Urinary bladder (tissue), 4 donors: ENCODE measurements at places on chromosomes 7 and 10. TPM values are rescaled to one million over a fixed set of nuclear protein-coding genes. Genes with fewer than 3 reads are reported as not detected.

DNA sequence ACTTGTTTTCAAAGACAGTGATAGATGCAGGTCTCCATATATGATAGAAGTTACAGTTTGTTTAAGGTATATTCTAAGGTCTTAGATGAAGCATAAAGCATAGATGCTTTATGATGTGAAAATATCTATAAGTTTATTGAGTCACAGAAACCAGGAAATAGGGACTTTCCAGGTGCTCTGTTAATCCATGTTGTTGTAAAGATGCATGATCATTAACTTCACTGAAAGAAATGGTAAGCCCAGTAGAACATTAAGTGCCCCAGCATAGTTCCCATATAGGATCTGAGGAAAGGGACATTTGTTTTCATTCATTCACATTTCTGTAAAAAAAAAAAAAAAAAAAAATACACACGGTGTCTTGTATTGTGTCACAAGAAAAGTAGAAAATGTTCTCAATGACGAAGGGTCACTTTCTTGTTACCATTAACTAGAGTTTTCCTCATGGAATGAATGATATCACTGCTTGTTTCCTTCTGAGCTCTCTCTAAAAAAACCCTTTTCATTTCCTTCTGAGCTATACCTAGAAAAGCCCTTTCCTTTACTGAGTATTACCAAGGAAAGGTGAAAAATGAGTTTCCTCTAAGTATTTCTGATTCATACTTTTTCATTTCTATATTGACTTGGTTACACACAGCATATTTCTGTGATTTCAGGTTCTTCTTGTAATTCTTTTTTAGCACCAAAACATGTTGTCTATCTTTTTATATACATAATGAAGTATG is 105.2 kb downstream of the MACC1 start:
- no peak for DNase-seq

DNA sequence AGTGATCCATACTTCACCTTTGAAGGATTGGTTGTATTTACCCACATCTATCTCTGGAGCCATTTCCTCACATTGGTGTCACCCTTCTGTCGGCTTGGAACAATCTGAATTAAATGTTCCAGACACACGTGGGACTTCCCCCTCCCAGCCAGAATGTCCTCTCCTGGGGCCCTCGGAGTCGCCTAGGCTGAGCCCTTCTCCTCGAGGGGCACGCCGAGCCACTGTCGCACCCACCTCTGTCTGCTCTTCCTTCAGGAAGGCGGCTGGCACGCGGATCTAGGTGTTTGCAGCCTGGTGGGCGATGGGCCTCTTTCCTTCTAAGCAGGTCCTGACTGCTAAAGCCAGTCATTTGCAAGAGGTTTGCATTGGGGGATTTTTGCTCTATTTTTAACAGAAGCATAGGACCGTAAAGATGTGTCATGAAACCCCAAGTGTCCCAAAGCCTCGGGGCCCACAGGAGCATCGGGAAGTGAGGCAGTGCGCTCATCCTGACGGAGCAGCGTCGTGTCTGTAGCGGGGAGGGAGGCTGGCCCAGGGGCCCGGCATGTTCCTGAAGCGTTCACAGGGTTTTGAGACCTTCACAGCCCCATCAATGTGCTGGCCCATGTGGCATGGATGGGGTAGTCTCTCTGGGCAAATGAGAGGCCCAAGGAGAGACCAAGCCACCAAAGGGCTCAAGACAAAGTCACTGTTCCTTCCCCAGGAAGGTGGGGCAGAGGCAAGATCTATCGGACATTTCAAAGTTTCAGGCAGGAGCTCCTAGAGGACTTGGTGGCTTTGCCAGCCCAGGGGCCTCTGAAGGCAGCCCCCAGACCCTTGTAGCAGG is 86.7 kb downstream of the RGS10 start:
- DNase-seq: no peak

DNA sequence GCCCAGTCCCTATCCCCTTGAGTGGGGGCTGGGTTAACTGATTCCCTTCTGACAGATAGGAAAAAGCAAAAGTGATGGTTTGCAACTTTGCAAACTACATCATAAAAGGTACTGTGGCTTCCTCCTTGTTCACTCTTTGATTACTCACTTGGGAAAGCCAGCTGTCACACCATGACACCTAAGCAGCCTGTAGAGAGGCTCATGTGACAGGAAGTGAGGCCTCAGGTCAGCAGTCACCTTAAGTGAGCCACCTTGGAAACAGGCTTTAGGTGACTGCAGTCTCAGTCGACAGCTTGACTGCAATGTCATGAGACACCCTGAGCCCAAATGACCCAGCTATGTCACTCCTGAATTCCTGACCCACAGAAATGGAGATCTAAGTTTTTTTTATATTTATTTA is 4.3 kb upstream of the CHCHD2 start:
- DNase-seq: no peak

- DNase-seq: no peak
Observed at GRCh38 chr7:75573477-75574019, 81.4 kb downstream of the SPDYE5 start.

GNG11 gene
- polyA plus RNA-seq: 31.9 TPM

GRCh38 chr10:109275960-109276359 is 647.4 kb downstream of the XPNPEP1 start:
- DNase-seq: no peak

DNA sequence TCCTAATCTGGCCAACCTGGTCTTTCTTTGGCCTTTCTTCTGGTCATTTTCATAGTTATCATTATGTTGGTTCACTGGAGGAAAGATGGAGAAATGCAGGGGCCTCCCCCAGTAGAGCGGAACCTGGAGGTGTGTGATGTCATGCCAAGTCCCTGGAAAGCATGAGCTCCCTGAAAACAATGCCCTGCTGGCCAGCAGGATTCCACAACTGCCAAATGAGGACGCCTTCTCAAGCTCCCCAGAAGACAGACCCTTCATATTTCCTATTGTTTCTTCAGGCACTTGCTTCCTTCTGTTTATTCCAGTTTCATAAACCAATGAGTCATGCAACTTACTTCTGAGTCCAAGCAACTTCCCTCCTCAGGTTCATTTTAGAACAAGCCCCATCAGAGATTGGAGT is 339.0 kb downstream of the GATA3 start:
- no peak for DNase-seq

DNA sequence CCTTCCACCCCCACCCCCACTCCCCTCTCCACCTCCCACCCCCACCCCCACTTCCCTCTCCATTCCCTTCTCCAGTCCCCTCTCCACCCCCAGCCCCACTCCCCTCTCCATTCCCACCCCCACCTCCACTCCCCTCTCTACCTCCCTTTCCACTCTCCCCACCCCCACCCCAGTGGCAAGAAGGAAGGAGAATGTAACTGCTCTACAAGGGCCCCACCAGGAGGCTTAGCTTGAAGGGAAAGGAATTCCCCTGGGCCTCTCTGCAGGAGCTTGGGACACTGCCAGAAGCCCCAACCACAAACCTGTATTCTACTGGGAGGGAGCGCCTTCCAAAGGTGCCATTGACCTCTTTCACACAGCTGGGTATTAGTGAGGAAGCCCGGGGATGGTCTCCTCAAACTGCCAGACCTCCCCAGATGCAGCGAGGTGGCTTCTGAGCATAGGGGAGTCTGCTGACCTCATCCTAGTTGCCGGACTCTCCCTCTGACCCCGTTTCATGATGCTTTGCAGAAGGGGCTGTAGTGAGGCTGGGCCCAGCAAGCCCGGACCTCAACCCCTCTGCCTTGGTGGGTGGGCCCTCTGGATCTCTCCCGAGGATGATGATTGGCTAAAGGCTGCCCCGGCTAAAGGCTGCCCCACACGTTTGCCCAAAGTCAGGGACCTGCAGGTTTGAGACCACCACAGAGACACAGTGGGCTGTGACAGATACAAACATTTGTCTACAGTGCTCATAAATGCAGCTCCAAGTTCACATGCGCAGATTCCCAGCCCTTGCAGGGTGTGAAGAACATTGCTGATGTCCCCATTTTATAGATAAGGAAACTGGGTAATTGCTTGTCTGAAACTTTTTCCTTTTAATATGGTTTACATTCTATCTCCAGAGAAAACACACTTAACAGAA is 2.9 kb downstream of the DEPP1 start:
- no peak for DNase-seq

SKIDA1 gene
- 0.61 TPM for polyA plus RNA-seq

- DNase-seq: no peak
Observed at GRCh38 chr7:113292105-113292504, 173.8 kb upstream of the SMIM30 start.

DNA sequence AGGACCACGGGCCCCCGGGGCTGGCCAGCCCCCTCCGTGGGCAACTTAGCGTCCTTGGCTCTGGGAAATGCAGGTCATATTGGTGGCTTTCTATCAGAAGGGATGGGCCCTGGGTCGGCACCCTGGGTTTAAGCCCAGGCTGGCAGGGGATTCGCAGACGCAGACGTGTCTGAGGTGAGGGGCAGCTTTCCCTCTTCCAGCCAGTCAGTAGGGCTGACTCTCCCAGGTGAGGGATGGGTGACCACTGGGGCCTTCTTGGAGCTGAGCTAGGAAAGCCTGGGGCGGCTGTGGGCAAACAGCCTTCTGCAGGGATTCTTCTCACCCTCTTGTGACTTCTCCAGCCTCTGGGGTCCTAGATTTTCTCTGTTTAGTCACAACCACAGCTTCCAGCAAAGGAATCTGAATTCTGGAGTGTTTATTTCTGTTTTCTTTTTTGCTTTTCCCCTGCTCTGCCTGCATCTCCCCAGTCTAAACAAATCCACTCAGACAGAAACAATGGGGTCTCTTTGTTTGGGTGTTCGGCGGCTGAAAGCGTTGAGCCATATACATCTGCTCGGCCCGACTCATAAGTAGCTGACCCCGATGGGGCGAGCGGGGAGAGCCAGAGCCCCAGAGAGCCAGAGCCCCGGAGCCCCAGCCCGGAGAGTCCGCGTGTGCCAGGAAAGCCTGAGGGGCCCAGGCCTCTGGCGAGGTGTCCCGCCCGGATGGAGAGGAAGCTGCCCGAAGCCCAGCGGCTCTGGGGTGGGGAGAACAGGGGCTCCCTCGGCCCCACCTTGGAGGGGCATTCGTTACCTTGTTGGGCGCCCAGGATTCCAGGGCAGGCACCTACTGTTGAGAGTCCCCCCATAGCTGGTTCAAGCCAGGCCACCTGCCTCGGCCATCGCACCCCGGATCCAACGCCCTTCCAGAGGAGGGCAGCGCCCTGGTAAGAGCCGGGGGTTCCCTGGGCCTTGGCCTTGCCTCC is 2.0 kb downstream of the MNX1 start:
- no peak for DNase-seq

- DNase-seq: no peak
Observed at GRCh38 chr7:24576171-24577025, 3.1 kb downstream of the PALS2 start.

DNA sequence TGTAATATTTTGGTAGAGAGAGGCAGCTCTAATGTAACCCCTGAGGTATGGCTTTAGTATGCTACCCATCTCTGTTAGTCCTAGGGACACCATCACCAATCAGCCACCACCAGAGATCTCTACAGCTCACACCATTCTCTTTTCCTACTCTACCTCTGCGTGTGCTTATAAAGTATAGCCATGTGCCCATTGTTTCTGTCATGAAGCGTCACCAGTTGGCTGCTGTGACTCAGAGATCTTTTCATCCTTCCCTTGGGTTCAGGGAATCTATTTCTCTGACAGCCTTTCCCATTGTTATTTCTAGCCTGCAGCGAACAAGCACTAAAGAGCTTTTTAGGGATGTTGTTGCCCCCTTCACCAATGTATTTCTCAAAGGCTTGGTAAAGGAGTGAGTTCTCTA is 103.3 kb downstream of the TPST1 start:
- no peak for DNase-seq

GRCh38 chr7:117901089-117901797 is 28.0 kb upstream of the CTTNBP2 start:
- no peak for DNase-seq

DNA sequence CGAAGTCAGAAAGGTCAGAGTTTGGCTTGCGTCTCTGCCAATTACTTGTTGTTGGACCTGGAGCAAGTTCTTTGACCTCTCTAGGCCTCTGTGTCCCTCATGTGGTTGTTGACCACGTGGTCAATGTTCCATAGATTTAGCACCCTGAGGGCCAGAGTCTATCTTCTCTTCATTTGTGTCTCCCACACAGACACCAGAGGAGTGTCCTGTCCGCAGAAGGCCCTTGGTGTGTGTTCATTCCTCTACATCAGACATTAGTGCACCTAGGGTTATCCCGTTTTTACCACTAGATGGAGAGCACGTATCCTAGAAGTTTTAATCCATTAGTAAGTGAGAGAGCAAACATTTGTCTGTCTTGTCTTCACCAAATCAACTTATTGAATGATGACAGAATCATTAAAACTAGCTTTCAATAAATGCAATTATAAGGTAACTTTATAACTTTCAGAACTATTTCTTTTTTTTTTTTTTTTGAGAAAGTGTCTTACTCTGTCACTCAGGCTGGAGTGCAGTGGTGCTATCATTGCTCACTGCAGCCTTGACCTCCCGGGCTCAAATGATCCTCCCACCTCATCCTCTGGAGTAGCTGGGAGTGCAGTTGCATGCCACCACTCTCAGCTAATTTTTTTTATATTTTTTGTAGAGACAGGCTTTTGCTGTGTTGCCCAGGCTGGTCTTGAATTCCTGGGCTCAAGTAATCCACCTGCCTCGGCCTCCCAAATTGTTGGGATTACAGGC is 122.5 kb upstream of the ANKRD1 start:
- DNase-seq: no peak

TEX36 gene
- polyA plus RNA-seq: not detected
